ENCODE measurements at places on chromosomes 12 and 14. TPM values are rescaled to one million over a fixed set of nuclear protein-coding genes. Genes with fewer than 3 reads are reported as not detected.

Gene PLA2G1B
- total RNA-seq, result not detected

- peak overlapping the region; percentile 42 for H3K27ac ChIP-seq
- H3K27me3 ChIP-seq, result no peaks in the 10 kb centered on the region
- no peak for DNase-seq
- H3K4me3 ChIP-seq, result no peak overlapping the region
- H3K4me1 ChIP-seq, result peaks cover 30% of the 10 kb centered on the region
Observed at GRCh38 chr12:94033101-94033500, 115.3 kb upstream of the PLXNC1 start.

Gene LIN7A
- total RNA-seq, result not detected

DNA sequence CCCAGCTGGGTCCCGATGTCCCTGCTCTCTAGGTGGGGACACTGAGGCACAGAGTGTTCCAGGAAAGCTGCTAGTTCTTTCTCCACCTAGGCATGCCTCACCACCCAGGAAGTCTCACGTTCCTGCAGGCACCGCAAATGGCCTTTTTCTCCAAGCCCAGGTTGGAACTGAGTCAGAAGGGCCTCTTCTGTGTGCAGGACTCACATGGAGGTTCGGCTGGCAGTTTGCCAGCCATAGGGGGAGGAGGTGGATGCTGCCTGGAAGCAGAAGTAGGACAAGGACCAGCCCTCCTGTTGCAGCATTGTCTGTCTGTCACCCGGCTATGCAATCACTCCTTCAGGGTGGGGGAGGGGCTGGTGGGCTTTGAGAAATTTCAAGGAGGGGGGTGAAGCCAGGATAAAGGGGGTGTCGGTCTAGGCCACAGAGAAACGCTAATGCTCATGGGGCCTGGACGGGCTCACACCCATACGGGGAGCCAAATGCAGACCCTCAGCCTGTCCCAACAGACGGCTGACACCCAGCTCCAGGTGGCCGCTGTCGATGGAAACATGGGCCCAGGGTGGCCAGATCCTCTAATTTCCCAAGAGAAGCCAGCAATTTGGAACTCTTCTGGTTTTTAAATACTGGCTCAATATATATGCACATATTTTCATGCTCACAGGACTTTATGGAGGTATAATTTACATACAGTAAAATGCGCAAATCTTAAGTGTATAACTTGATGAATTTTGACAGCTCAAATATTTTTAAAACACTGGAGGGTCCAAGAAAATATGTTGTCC, 120.5 kb downstream of the PHETA1 start:
- no peaks in the 10 kb centered on the region for H3K4me1 ChIP-seq
- peaks cover 44% of the 10 kb centered on the region for H3K27me3 ChIP-seq
- H3K4me3 ChIP-seq, result no peak overlapping the region
- DNase-seq, result no peak
- no peak overlapping the region for H3K27ac ChIP-seq
- H3K36me3 ChIP-seq, result no peaks in the 10 kb centered on the region

DNA sequence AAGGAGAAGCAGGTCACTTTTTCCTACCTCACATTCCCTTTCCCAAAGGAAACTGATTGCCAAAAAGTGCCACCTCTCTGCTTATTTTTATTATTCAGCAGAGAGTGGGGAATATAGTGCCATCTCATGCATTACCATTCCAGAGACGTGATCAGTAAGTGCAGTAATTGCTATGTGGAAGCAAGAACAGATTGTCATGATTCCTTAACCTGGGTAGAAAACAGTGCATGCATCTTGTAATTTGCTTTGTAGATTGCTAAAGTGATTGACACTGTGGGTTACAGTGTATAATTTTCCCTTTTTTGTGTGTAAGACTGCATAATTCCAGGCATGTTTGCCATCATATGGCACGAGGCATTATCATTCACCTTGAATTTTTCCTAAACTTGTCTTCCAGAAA, 332.5 kb downstream of the DIO2 start:
- no peaks in the 10 kb centered on the region for H3K36me3 ChIP-seq
- no peak overlapping the region for H3K27ac ChIP-seq
- DNase-seq, result no peak
- H3K4me3 ChIP-seq, result no peak overlapping the region
- no peaks in the 10 kb centered on the region for H3K4me1 ChIP-seq
- H3K27me3 ChIP-seq, result no peaks in the 10 kb centered on the region

All from T-cell (primary cell).